Stimulated activated CD4-positive, alpha-beta T cell treated with anti-CD3 and anti-CD28 coated beads, Interleukin-12 subunit alpha, Interleukin-12 subunit beta, amount 100 ng/mL, for 4 hours (primary cell): ENCODE measurements at places on chromosomes 5 and 9.

GRCh38 chr5:178690208-178690607, 40.3 kb downstream of the ZNF354A start:
- no peak for DNase-seq

- DNase-seq, result no peak
These were observed 54.1 kb downstream of the ABLIM3 start for GRCh38 chr5:149195337-149195887.

DNA sequence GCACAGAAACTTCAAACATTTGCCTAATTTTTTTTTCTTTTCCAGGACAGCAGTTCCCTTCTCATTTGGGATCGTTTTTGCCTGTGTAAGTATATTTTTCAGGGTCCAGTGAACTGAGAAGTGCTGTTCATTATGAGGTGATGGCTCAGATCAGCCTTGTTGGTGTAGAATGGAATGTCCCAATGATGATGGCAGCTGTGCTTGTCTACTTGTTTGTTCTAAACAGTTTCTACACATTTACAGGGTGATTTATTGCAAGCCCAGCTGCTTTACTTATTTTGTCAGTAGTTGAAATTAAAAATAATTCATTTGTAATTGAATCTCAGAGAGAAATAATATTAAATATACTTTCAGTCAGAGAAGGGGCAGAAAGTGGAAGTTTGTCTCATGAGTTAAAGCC, 337.6 kb upstream of the SEMA6A start:
- DNase-seq, result no peak

DNA sequence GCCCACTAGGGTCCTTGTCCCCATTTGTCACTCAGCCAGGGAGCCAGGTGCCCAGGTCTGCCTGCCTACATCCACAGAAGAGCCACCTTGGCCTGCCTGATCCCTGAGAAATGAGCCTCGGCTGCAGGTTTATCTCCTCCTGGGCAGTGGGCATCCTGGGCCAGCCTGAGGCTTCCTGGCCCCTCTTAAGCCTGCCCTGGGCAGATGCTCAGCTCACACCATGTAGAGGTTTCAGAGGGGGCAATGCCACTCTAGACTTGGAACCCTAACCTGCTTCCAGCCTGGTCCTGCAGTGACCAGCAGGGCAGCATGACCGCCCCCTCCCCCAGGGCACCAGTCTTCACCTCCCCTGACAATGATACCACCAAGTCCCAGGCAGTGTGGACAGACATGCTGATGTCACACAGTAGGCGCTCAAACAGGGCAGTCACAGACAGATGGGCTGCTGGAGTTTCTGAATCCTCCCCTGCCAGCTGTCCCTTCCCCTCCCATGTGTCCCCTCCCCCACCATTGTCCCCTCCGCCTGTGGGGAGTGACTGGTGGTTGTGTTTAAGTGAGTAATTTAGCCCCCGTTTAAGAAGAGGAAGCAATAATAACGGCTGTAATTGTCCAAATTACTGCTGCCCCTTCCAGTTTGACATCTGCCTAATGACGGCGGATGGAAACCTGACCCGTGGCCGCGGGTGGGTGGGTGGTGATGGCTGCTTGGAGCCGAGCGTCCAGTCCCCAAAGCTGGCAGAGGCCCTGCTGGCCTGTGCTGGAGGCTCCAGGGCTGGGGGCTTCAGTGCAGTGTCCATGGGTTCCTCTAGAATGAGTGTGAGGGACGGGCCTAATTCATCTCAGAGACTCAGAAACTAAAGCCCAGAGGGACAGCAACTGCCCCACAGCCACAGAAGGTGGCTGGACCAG, 147.7 kb downstream of the BARX1 start:
- DNase-seq, result no peak

GRCh38 chr9:133601746-133602145, 7.4 kb downstream of the FAM163B start:
- DNase-seq, result no peak

GRCh38 chr5:83368319-83368718, 103.2 kb upstream of the VCAN start:
- DNase-seq, result no peak

DNA sequence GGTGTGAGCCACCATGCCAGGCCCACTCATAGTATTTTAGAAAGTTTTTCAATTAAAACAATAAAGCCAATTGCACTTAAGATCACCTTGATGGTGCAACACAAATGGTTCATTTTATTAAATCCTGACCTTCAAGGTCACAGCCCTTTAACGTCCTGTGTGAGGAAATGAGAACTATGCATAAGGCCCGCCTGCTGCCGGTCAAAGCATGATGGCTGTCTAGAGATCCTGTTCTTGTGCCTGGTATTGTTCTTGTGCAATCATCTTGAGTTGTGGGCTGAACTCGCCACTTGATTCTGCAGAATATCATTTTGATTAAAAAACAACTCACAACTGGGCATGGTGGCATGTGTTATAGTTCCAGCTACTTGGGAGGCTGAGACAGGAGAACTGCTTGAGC, 43.6 kb upstream of the FBXW11 start:
- DNase-seq, result no peak

DNA sequence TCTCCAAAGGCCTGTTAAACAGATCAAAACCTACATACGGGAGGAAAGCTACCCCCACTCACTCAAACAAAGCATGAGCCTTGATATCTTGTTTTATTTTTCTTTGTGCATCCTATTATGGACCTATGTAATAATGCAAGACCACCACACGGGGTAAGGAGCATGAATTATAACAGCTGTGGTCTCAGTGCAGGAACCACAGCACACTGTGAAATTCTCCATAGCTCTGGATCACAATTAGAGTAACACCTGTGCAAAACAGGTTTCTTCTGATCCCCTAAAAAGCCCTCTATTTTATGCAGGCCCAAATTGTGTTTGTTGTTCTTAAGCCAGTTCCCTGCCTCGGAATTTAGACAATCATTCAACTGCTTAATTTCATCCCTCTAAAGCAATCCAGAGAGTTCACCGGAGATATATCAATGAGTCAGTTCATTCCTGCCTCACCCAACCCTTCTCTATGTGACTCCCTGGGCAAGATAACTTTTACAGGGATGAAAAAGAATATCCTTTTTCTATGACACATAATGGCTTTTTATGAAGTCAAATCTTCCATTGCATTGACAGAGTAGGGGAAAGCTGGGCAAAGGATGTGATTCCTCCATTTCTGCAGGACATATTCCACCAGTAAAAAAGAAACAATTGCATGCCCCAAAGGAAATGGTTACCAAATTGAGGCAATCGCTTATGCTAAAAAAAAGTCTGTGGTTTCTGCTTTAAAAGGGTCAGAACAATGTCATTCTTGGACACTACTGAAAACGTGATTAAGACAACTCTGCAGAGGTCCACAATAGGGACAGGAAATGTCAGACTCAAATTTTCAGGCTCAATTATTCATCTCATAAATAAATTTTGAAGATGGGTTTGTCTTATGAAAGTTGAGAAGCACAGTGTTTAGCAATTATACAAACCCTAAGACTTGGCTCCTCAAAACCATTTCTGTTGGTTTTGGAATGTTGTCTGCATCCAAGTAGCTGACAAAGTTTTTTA, 41.6 kb upstream of the FST start:
- DNase-seq, result no peak

DNA sequence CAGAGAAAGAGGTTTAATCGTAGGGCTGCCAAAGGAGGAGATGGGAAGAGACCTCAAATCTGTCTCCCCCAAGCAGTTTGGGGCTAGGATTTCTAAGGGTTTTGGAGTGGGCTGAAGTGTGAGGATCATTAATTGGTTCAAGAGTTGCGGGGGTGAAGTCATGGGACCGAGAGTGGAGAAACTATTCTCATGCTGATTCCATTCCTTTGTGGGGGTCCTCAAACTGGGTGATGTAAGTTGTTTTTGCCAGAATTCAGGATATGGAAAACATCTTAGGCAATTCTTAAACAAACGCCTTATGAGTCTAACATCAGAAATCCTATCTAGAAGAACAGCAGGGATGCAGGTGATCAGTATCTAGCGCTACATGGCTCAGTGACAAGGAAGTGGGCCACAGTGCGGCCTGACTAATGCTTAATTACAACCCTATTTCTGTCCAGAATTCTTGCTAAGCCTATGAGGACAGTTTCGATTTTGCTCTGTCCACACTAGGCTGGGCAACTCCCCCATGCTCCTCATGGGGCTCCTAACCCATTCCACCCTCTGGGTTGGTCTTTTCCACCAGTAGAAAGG, 27.7 kb upstream of the TRIO start:
- DNase-seq, result no peak

DNA sequence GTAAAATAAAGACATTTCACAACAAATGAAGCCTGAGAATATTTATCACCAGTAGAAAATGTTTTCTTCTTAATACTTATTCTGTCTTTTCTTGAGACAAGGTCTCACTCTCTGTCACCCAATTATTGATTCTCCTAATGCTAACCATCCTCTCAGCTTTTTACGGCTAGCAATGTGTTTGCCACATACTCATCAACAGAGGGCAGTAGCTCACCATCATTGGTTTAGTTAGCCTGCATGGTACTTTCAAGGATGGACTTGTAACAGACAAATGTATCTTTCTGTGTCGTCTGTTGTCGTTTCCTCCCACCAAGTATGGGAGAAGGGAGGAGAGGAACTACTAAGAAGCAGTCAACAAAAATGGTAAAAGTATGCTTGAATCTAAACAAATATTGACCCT, 5.9 kb upstream of the ACO1 start:
- DNase-seq, result no peak

DNA sequence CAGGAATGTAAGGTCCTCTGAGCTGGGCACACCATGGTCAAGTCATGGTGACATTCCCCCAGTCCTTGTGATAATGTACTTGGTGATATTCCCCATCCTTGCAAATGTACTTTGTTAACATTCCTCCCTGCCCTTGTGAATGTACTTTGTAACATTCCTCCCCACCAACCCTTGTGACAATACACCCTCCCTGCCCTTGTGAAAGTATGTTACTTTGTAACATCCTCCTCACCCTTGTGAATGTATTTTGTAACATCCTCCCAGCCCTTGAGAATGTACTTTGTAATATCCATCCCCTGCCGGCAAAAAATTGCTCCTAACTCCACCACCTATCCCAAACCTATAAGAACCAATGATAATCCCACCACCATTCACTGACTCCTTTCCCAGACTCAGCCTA, 53.3 kb downstream of the RAPGEF6 start:
- no peak for DNase-seq

DNA sequence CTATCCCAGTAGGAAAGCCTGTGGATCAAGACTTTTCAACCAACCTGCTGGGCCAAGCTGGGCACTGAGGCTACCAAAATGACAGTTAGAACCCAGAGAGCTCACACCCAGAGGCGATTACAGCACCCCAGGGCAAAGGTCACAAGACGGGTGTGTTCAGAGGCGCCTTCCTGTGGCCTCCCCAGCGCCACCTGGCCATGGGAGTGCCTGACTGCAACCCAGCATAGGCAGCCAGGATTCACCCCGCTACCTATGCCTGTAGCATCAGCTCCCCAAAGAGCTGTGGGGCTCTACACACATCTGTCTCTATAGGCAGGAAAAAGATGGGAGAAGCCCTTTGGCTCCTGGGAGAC, 33.5 kb downstream of the PDGFRB start:
- no peak for DNase-seq

DNA sequence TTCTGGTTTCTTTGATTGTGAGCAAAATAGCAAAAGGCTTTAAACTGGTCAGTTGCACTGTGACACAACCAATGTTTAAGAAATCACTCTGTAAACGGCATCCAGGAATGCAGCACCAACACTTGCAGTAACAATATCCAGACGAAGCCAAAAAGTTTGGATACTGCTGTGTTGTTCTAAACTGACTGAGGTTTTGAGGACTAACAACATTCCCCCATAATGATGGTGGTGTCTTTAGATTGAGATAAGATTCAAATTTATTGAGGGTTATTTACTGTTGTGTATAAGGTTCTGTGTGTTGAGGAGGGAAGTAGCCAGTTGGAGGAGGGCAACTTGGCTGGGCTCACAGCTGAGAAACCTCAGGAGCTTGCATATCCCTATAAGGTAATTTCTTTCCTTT, 353.6 kb downstream of the BNC2 start:
- no peak for DNase-seq

DNA sequence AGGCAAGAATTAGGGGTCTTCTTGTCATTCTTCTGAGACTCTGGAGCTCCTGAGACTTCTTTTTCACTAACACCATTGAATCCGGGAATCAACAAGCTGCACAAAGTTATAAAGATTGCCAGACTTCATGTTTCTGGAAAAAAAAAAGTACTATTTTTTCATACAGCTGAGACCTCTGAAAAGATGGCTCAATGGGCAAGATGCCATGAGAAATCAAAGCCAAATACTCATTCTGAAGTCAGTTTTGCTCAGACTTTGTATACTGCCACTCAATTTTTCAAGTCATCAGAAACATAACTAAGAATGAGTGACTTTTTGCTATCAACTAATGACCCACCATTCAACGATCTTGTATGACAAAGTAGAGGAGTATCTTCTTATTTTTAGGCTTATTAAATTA, 512.0 kb downstream of the RAB3C start:
- DNase-seq, result no peak

GRCh38 chr5:171342362-171343111, 33.5 kb downstream of the TLX3 start:
- DNase-seq, result peak; percentile 6

DNA sequence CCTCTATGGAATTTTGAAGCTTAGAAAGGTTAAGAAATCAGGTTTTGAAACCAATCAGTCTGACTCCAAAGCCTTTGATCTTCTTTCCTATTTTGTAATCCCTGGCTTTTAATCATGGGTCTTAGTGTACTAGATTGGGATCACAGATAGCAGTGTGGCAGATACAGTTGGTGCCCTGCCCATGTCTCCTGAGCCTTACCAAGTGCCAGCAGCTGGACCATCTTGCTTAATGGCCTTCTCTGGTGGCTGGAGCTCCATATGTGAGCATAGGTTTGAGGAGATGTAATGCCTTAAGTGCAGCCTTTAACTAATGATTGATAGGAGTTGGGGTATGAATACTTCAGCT, 16.7 kb upstream of the RIC1 start:
- no peak for DNase-seq

- DNase-seq, result no peak
These were observed 192.1 kb downstream of the TSSK1B start for GRCh38 chr5:113242481-113243348.

- DNase-seq, result peak; percentile 10
These were observed 962 bp upstream of the TXN start for GRCh38 chr9:110257097-110257841.

- DNase-seq, result no peak
These were observed 54.3 kb upstream of the ZSWIM6 start for GRCh38 chr5:61277781-61278180.

DNA sequence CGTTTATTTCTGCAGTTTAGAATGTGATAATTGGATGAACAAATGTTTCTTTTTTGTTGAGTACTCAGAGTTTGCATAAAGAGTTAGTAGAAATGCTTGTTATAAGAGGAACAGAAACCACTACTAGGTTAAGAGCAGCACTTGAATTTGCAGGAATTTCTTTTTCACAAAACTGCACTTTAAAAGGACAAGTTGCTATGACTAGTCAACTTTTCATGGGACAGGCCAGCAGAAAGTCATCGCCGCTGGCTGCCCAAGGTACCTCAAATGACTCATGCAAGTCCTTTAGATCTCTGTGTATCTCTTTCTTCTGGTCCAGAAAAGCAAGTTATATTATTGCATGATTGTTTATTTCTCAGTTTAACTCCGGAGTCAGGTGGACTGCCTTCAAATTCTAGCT, 97.3 kb upstream of the HMHB1 start:
- DNase-seq, result no peak
